ENCODE measurements at places on chromosomes 3 and 15.

GRCh38 chr3:159187706-159188105 is 385.9 kb downstream of the MFSD1 start:
- no peak for DNase-seq

DNA sequence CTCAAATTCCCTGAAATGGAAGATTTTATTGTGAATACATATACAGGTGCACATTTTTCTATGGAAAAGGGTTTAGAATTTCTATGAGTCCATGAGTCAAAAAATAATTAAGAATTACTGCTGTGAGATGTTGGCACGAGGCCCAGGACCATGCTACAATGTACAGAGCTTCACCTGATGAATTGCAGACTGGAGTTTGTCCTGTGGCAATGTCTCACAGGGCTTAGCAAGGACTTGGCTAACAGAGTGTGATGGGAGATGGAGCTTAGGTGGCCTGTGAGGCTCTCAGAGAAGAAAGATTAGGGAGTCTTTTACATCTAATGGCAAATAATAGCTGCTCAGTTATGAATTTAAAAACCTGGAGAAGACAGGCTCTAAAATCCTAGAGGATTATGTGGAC is 219.5 kb upstream of the CBLB start:
- no peak for DNase-seq

DNA sequence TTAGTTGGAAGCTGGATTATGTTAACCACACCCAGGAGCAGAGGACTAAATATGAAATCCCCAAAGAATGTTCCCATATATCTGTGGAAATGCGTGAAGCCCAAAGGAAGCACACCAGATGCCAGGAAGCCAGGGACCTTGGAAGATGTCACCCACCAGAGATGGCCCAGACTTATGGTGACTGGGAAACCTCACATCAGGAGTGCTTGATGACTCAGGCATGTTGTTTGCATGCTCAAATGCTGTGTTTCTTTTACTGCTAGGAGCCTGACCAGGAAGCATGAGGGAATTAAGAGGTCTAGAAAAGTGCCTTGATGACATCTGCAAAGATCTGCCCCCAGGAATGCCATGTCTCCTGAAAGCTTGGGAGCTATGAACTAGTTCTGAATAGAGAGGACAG is 109.0 kb upstream of the SLC2A2 start:
- DNase-seq = no peak

- no peak for DNase-seq
Measured at GRCh38 chr3:67382536-67382935, 271.9 kb downstream of the SUCLG2 start.

GRCh38 chr15:37880009-37880834 is 54.2 kb upstream of the TMCO5A start:
- no peak for DNase-seq

- DNase-seq = no peak
Measured at GRCh38 chr3:27454914-27455313, 29.3 kb downstream of the SLC4A7 start.

- DNase-seq = no peak
Measured at GRCh38 chr15:36940636-36941260, 159.6 kb downstream of the MEIS2 start.

DNA sequence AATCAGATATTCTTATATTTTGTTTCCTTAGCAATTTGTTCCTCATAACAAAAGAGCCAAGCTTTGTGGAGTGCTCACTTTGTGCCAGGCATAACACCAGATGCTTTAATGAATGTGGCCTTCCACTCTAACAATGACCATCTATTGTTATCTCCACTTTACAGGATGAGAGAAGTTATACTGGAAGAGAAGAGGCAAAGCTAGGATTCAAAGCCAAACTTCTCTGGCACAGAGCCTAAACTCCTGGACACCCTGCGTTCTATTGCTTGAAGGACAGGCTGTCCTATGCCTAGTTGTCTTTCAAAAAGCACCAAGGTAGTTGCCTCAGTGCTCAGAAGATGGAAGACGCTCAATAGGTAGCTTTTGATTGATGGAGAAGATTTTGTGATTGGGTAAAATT is 123.2 kb upstream of the FEZF2 start:
- DNase-seq = no peak

DNA sequence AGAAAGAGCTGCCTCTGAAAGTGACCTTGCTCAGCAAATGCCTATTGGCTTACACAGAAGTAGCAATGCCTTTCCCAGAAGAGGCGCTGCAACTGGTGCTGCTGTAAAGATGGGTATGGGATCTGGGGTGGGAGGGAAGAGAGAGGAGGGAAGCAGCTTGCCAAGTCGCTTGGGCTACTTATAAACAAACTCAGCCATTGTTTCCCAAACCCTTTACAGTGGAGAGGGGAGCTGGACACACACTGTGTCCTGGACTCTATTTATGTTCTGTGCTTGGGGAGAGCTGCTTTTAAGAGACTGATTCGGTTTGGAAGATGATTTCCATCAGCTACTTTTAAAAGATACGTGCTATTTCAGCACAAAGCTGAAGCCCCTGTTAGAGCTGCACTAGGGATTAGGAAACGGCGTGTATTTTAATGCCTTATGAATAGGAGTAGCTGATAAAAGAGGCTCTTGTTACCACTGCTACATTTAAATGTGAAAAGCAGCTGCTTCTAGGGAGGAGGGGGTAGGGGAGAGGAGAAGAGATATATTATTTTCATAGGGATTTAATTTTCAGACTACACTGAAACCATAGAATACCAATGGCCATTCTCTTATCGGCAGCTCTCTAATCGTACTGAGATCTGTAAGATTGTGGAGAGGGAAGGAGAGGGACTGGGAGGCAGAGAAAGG is 440.6 kb downstream of the MCTP2 start:
- DNase-seq = no peak

DNA sequence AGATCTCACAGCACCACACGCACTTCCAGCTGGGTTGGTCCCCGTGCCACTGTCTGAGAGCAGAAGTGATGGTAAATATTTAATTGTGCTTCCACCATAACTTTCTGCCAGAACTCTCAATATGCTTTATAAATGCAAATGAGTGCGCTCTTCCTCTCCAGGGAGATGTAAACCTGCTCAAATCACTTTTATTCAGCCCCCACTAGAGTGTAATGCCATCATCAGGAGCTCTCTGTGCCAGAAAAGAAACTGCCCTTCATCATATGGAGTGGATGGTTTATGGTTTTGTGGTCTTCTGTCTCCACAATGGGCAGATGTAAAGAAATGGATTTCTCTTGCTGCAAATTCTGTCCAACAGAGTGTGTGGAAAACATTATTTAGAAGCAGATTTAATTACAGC is 127.0 kb downstream of the EPHB1 start:
- DNase-seq = no peak

DNA sequence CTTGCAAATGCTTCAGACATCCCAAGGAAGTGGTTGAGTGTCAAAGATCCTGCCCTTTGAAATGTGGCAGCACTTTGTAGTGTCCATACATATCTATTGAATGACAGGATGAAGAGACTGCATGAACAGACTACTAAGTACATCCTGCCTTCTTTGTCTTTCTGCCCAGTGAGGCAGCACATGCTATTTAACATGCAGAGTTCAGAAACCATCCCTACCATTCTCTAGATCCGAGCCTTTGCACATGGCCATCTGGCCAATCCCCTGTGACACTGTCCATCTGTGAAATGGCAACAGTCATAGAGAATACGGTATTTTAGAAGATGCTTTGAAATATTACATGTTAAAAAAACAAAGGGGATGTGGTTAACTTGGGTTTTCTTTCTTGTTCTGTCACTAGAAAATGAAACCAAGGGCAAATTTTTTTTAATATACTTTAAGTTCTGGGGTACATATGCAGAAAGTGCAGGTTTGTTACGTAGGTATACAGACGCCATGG is 519.6 kb downstream of the NTRK3 start:
- no peak for DNase-seq

DNA sequence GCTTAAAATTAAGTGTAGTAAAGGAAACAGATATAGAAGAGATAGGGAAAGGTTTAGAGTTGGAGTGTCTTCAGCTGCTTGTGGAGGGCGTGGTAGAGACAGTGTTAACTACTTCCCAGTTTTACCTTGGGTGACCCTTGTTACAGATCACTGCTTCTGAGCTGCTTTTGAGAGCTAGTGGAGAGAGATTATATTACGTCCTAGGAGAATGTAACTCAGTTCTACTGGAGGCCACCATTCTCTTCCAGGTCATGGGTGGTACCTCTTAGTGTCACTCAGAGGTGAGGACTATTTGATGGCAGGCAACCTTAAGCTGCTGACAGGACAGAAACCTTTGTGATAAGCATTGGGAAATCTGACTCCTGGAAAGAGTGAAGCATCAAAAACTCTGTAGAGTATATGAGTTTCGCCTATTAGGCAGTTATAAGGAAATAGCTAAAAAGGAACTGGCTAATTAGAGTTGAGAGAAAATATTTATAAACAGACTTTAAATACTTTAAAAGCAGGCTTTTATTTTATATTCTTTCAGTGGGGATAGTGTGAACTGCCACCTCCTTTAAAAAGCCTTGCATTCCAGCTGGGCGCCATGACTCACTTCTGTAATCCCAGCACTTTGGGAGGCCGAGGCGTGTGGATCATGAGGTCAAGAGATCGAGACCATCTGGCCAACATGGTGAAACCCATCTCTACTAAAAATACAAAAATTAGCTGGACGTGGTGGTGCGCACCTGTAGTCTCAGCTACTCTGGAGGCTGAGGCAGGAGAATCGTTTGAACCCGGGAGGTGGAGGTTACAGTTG is 106.5 kb downstream of the ZNF609 start:
- DNase-seq = no peak

GRCh38 chr3:140510303-140510861 is 167.5 kb upstream of the TRIM42 start:
- DNase-seq = no peak

DNA sequence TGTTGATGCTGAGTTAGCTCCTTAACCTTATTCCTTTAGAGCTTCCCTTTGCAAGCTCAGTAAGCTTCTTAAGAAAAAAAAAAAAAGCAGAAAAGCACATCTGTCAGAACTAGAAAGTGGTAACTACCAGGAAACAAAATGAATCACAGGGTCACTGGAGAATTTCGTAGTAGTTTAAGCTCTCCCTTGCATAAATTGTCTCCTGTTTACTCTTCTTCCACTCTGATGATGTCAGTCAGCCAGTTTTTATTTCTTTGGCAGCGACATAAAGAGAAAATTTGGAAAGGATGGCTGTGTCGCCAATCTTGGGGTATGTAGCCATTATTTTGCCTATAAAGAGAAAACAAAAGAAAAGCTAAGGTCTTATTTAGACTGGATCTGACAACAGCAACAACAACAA is 3.2 kb upstream of the GABRR3 start:
- DNase-seq = no peak

DNA sequence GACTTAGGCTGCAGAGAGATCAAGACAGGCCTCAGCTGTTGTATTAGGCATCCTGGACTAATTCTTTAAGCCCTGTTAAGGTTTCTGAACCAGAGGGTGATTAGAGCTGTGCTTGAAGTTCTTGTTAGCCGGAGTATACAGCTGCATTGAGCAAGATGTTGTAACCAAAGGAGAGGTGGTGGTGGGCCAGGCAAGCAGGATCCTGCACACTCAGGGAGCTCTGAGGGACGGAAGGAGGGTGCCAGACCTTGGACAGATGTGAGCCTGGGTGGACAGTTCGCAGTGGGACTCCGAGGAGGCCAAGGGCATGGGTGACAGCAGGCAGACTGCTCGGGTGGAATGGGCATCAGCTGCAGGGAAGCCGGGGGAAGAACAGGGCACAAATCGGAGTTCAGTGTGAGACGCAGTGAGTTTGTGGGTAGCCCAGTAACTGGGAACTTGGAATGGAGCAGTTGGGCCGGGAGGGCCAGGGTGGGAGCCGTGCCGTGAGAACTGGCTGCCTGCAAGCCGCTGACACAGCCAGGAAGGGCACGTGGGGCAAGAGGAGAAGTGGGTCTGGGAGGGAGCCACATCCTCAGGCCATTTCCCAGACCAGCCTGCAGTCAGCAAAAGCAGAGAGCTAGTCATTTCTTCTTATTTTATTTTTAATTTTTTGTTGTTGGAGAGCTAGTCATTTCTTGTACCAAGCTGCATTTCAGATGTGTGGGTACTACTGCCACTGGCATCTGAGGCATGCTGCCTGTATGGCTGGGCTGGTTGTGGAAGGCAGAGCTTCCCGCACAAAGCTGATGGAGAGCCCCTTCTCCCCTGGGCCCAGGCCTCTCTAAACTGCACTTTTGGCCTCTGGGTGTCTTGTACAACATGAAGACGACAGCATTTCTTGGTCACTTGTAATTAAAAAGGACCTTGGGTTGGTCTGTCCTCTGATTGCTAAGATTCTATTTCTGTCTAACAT is 61.0 kb downstream of the PGPEP1L start:
- no peak for DNase-seq
